Activated CD4-positive, CD25-positive, alpha-beta regulatory T cell (primary cell): ENCODE measurements at places on chromosomes 2 and 18.

- DNase-seq, result no peak
Measured at GRCh38 chr2:3169106-3169870, 208.3 kb downstream of the EIPR1 start.

DNA sequence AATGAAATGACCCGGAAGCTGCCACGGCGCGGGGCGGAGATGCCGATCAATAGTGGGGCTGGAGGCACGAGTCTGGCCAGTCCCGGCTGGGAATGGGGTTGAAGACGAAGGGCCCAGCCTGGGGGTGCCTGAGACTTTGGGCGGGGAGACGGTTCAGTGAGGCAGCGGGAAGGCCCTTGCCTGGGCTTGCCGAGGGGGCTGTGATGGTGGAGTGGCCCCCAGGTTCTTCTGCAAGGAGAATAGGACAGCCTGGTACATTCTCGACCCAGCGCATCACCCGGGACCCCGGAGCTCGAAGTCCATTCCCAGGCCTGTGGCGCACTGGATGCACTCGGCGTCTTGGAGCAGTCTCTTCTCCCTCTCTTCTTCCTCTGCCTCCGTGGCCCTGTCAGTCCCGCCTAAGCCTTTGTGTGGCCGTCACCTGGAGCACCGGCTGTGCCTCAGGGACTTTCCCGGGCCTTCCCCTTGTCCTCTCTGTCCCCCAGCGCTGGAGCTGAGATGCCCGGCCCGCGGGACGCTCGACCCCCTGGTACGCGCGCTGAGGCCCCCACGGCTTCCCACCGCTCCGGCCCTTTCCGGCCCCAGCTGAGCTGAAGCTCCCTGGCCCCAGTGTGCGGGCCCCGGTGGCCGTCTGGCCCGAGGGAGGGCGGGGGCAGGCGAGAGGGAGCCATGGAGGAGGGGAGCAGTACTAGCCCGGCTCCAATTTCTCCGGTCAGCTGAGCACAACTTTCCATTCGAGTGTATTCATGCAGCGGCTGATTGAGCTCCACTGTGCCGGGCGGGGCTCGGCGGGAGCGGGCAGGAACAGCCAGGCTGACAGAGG, 8.0 kb downstream of the SIX3 start:
- DNase-seq, result no peak

DNA sequence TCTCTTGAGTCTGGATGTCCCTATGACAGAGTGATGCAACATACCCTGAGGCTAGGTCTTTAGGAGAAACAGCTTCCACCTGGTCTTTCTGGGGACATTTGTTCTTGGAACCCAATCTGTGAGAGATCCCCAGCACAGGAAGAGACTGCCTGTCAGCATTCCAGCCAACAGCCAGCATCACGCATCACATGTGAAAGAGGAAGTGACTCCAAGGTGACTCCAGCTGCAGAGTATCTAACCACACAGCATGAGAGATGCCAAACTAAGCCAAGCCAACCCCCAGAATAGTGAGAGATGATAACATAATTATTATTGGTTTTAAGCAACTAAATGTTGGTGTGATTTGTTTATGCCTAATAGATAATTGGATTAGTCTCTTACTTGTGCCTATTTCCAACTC, 35.7 kb downstream of the C18orf63 start:
- no peak for DNase-seq

- no peak for DNase-seq
Measured at GRCh38 chr2:68193144-68193543, 35.5 kb downstream of the PNO1 start.

GRCh38 chr18:70030728-70031127, 83.1 kb upstream of the CD226 start:
- DNase-seq, result no peak

DNA sequence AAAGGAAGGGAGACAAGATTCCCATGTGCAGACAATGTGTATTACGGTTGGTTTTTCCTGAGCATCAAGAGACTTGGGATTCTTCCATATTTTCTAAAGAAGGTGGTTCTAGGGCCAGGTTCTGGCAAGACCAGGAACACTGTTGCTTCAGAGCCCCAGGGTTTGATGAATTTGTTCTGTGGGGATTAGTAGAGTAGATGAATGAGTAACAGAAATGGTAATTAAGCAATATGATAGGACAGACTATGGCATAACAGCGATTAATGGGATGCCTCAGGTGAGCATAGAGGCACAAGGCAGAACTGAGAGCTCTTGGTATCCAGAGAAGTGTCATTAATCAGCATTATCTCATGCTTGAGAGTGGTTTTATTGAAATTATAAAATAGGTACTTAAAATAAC, 82.8 kb upstream of the PNPT1 start:
- DNase-seq, result no peak

DNA sequence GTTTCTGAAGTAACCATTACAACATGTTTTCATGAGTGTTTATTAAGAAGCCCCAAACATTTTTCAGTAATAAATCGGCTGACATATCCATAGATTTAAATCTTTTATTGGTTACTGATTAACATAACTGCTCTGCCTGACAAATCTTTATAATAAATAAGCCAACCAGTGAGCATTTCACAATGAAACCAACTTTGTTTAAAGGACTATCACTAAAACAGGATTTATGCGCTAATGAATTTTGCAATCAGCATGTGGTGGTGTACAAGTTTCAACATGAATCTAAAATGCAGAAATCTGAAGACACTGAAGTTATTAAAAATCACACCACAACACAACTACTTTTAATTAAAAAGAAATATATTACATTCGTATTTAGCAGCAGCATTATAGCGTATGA, 166.7 kb downstream of the MEIS1 start:
- DNase-seq, result no peak

GRCh38 chr2:119914266-119914665, 98.6 kb upstream of the EPB41L5 start:
- no peak for DNase-seq

- DNase-seq, result no peak
Measured at GRCh38 chr18:23291456-23292205, 156.3 kb downstream of the CABLES1 start.

DNA sequence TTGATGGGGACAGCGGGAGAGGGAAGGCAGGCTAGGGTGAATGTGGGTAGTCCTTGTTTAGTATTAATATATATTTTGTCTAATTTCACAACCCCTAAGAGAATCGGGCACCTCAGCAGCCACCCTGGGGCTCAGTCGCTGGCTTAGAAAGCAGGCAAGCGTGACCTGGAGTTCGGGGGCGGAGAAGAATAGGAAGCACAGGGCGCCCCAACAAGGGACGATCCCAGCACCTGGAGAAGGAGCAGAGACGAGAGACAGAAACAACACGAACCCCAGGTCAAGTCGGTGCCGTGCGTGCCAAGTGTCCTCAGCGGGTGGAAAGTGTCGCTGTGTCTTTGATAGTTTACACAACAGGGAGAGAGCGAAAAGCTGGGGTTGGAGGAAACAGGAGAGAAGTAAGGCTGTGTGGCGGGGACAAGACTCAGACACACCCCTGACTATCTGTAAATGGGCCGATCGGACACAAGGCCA, 95.4 kb downstream of the NFATC1 start:
- no peak for DNase-seq

DNA sequence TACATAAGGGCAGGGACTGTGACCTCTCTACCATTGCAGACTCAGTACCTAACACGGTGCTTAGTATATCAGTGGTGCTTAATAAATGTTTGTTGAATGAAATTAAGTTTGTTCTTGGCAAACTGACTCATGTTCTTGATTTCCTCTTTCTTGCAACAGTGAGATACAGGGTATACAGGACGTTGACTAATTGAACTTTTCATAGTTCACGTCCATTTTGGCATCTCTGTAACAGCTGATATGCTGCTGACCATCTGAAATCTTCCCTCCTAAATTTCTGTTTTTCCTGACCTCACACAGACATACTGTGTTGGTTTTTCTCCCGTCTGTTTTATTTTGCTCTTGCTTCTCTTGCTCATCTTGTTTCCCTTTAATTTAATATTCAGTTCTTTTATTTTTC, 44.2 kb downstream of the LHCGR start:
- DNase-seq, result no peak

DNA sequence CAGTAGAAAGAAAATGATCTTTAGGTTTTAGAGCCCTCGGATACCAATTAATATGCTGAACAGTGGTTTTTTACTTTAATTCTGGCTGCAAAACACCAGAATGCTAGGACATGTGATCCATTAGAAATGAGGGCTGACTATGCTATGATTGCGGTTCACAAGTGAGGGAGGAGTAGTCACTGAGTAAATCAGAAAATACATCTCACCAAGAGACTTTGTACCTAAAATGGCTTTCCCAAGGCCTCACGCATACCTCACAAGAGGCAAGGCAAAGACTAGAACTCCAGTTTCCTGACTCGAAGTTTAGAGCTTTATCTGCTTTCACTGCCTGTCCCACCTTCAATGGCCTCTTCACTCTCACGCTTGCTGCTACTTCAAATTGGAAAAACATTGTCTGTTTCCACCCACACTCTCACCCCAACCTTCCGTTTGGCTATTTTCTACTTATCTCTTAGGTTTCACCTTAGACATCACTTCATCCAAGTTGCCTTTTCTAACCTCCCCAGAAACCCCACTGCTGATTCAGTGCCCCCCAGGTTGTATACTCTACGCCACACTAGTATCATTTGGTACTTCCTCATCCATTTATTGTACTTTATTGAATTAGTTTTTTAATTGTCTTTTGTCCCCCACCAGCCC, 5.1 kb upstream of the MBD2 start:
- DNase-seq, result no peak

- no peak for DNase-seq
Measured at GRCh38 chr2:11483806-11484617, 18.1 kb upstream of the E2F6 start.

- DNase-seq, result no peak
Measured at GRCh38 chr2:170842785-170843184, 26.1 kb downstream of the GAD1 start.

DNA sequence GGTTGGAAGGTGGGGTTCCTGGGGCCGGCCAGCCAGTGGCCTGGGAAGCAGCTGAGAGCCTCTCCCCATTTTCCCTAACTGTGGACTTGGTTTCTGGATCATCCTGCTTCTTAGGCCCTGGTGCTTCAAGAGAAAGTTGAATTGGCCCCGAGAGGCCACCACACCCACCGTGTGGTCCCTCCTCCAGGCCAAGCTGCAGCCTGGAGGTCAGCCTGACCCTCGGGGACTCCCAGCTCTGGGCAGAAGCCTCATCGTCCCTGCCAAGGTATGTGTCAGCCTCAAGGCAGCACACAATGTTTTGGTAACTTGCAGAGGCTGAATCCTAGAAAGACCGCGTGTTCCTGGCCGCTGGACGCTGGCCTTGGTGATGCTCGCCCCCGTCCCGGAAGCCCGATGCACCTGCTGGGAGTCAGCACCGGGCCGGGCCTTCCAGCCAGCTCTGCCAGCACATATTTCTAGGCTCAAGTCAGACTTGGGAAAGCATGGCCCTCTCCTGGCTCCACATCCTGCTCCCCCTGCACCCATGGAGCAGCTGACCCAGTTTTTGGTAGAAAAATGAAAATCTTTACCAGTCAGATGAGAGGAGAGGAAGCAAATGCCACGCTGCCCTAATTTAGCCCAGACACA, 72.6 kb downstream of the ACTR2 start:
- no peak for DNase-seq

- DNase-seq, result no peak
Measured at GRCh38 chr2:35864141-35864540, 491.4 kb upstream of the CRIM1 start.

DNA sequence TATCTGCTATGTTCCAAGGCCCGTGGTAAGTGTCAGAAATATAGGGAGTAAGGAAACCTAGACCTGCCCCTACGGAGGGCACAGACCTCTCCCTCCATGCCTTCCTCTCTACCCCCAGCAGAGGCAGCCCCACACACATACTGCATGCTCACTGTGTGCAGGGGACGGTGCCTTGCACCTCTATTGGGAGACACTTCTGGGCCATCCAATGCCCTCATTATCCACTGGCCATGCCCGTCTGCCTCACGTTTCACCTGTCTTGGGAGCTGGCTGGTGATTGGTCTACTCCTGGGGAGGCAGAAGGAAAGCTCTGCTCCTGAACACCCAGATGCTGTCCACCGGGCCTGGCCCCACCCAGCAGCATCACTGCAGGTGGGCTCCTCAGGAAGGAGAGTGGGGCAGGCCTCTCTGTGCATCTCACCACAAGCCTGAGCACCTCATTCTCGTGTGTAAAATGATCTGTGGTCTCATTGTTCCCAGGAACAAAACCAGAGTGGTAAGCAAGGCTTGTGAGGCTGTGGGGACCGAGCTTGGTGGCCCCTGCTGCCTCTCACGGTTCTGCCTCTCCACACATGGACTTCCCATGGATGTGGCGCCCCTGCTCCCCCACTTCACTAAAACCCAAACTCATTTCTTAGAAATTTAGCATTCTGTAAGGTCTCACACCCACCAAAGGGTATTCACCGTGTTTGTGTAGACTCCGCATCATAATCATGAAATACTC, 312.5 kb upstream of the HS6ST1 start:
- DNase-seq, result no peak
